Activated T-helper 1 cell treated with Interleukin-2 at 50 U/mL for 16 hours (primary cell): ENCODE measurements at places on chromosomes 4 and X.
A peak's percentile ranks its signal among the peaks of the same experiment; 100 is the strongest.

DNA sequence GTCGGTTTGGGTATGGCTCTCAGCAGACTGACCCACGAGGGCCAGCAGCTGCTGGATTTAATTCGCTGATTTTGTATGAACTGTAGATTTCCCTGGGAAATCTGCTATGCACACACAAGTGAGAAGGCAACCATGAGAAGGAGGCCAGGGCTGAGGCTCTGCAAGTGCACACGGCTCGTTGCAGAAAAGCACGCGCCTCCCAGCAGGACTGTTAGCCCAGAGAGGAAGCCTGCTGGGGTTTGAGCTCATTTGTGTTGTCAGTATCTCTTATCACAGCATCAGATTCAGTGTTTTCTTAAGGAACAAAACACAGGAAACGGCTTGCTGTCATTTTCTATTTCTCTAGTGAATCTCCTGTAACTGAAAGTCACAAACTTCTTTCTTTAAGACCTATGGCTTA, 296.2 kb upstream of the FAT1 start:
- DNase-seq, result no peak

DNA sequence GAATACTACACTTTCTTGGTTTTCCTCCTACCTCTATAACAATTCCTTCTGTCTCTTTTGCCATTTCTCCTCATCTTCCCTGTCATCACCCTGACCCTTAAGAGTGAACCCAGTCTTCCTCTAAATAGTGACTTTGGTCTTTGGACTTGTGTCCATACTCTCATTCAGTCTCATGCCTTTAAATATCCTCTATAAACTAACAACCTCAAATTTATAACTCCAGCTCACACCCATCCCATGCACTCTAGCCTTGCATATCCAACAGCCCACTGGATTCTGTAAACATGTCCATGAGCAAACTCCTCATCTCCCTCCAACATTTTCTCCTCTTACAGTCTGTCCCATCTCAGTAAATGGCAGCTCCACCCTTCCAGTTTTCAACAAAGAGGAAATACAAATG, 15.0 kb downstream of the BCLAF3 start:
- DNase-seq, result no peak

- no peak for DNase-seq
Observed at GRCh38 chr4:40731361-40731760, 18.4 kb upstream of the NSUN7 start.

GRCh38 chrX:109261279-109261678, 220.6 kb downstream of the GUCY2F start:
- no peak for DNase-seq

DNA sequence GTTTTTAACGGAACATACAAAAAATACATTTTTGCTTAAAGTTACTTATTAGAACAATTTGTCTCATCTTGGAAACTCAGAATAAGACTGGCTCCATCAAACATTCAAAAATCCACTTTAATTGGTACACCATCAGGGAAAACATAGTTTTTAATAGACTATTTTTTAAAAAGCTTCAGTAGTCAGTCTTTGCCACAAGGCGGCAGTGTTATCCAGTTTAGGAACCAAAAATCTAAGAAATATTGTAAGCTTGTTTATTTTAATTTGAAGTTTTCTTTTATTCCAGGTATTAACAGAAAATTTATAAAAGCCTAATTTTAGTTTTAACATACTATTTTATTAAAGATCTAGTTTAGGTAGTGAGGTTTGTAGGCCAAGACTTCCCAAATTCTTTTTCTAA, 107.7 kb downstream of the APOOL start:
- no peak for DNase-seq

DNA sequence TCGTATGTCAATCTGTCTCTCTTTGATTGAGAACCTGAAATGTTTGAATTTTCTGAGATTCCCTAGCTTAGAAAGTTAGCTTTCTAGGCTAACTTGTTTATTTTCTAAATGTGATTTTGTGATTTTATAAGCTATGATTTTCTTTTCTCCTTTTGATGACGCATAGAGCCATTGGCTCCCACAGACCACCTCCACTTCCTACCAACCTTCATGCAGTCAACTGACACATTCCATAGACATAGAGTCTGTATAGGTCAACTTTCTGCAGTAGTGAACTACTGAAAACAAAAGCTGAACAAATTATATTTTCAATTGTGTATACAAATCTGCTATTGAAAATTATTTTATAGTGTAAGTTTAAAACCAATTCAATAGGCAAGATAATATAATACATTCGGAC, 2.8 kb upstream of the SULT1B1 start:
- no peak for DNase-seq

- no peak for DNase-seq
Observed at GRCh38 chr4:40180356-40180755, 16.5 kb upstream of the RHOH start.

DNA sequence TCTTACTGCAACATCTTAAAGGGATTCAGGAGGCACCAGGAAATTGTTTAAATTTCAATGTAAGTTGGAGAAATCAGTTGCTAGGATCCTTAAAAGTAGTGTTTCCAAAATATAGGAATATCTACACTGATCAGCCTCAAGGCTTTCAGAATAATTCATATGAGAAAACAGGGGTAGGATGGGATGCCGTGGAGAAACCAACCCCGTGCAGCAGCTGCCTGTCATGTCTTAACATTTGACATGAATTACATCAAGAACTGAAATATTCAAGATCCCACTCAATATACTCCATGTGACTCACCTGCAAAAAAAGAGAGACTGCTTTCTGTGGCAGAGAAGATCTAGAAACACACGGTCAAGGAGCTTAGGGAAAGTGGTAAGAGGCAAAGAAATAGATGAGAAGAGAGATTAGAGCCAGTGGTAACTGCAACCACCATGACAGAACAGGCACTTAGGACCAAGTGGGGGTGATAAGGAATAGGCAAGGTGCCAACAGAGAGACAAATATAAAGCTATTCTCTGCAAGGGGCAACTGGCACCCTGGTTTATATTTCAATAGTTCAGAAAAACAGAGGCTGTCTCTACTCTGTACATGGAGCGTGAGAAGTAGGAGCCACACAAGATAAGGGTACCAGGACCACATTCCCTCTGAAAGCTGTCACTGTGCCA, 64.0 kb downstream of the SLC39A8 start:
- DNase-seq, result no peak

- no peak for DNase-seq
Observed at GRCh38 chrX:117834076-117834475, 282.5 kb downstream of the KLHL13 start.

- no peak for DNase-seq
Observed at GRCh38 chr4:153223930-153224329, 19.7 kb downstream of the TRIM2 start.

DNA sequence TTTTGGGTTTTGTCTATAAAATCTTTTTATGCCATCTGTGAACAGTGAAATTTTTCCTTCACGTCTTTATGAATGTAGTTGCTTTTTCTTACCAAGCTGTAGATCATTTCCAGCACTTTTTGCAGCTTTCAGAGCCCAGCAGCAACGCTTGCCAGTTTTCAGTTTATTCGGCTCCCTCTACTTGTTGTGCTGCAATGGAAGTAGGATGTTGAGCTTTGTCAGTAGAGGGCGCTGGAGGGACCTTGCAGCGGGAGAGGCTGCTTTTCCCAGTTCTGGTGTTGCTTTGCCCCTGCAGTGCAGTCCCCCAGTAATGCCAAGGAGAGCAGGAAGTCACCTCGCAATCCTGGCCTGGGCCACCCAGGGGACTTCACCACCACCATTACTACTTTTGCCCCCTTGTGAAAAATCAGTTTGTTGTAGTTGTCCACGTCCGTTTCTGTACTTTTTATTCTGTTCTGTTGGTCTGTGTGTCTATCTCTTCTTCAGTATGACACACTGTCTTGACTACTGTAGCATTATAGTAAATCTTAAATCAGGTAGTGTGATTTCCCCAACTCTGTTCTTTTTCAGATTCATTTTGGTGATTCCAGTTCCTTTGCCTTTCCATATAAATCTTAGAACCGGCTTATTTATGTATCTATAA, 21.8 kb downstream of the CMC4 start:
- DNase-seq, result no peak

DNA sequence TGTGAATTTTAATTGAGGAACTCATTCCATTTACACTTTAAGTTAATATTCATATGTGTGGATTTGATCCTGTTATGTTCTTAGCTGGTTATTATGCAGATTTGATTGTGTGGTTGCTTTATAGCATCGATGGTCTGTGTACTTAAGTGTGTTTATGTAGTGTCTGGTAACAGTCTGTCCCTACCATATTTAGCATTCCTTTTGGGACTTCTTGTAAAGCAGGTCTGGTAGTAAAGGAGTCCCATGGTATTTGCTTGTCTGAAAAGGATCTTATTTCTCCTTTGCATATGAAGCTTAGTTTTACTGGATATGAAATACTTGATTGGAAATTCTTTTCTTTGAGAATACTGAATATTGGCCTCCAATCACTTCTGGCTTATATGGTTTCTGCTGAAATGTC, 76.6 kb downstream of the KLF8 start:
- DNase-seq, result no peak

GRCh38 chr4:129545599-129546278, 449.8 kb downstream of the C4orf33 start:
- DNase-seq, result no peak

DNA sequence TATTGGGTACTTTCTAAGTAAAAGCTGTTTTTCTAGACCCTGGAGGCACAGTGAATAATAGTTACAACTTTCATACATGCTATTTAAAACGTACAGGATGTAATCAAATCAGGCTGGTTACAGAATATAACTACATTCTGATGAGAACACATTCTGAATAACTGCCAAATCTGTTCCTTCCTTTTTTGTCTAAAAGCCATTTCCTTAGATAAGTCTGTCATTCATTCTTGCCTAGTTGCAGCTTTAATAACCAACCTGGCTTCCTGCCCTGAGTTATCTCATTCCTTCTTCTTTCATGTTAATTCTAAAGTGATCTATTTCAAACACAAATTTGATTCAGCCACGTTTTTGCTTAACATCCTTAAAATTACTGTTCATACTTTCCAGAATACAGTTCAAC, 189.7 kb upstream of the ITM2A start:
- DNase-seq, result no peak

DNA sequence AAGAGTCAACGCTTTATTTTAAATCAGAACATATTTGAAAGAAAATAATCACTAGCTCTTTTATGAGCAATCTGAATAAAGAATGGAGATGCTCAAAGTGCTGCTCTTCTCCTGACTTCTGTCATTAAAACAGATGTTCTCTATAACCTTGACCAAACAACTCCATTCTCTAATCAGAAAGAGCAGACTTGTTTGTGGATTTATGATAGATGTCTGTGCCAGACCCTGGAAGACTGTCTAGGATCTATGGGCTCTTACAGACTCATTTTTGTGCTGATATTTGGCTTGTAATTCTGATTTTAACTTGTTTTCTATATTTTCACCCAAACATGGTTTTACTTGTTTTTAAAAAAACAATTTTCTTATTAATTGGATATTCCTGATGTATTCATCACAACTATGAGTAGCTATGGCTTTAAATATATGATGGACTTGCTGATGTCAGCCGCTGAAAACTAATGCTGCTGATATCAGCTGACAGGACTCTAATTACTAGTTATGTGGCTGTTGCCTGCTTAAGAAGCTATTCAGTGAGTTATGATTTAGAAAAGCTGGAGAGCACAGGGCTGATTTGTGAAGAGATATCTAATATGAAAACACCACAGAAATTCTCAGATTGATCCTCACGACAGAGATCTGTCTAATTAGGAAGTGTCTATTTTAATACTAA, 31.6 kb upstream of the MAML3 start:
- DNase-seq, result no peak

DNA sequence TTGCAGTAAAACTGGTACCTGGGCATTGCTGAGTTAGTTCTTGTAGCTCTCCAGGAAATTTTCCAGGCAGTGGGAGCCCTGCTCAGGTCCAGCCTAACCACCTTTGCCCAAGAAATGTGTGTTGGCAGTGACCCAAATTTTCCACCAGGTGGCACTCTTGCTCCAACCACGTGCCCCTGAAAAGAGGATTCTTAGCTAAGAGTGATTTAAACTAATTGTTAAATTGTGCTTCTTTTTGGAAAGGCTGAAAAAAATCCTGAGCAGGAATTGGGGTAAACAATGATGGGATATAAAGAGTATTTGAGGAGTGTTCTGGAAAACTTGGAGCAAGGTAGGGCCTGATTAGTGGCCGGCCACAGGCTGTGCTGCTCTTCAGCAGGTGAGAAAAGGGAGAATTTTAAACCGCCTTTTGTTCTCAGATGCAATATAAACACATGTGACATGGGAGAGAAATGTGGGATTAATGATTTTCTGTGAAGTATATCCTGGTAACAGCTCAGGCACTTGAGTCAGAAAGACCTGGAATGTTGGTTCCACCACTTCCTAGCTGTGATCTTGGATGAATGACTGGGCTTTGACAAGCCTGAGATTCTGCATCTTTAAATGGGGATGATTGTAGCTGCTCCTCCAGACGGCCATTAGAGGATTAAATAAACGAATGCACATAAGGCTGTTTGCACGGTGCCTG, 219.6 kb downstream of the PTTG2 start:
- DNase-seq, result peak; percentile 49

GRCh38 chr4:181582595-181582994, 660.6 kb upstream of the TENM3 start:
- no peak for DNase-seq

DNA sequence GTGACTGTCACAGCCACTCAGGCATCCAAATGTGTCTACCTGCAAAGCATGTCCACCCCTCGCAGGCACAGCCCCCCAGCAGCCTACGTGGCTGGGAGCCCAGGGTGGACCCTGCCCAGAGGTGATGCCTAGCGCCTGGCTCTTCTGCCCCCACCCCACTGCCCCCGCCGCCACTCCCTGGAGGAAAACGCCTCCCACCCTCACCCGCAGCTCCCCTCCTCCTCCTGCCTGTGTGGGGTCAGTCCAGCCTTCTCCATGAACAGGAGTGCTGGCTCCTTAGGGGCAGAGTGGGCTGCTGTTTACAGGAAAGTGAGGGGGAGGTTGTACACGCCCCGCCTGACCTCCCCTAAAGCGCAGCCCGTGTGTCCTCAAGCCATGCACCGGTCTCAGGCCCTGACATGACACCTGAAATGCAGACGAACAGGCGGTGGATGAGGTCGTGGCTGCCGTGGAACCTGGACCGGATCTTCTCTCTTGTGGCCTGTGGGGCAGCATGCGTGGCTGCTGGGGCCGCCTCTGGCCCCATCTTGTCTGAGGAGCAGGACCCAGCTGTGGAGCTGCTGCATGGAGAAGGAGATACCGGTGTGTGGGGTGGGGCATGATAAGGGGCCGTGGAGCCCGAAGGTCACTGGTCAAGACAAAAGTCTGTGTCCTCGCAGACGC, 11.9 kb upstream of the MXD4 start:
- DNase-seq, result no peak

GRCh38 chr4:86386201-86386600, 26.3 kb upstream of the MAPK10 start:
- DNase-seq, result no peak

GRCh38 chr4:176671532-176671931, 121.2 kb downstream of the VEGFC start:
- no peak for DNase-seq

- DNase-seq, result no peak
Observed at GRCh38 chr4:127959794-127960193, 5.2 kb downstream of the MFSD8 start.

GRCh38 chrX:42615161-42615563, 162.8 kb downstream of the PPP1R2C start:
- DNase-seq, result no peak

- no peak for DNase-seq
Observed at GRCh38 chr4:15106399-15106798, 104.1 kb downstream of the CPEB2 start.
